ENCODE measurements at places on chromosomes 2 and 18. TPM values are rescaled to one million over a fixed set of nuclear protein-coding genes. Genes with fewer than 3 reads are reported as not detected.

DNA sequence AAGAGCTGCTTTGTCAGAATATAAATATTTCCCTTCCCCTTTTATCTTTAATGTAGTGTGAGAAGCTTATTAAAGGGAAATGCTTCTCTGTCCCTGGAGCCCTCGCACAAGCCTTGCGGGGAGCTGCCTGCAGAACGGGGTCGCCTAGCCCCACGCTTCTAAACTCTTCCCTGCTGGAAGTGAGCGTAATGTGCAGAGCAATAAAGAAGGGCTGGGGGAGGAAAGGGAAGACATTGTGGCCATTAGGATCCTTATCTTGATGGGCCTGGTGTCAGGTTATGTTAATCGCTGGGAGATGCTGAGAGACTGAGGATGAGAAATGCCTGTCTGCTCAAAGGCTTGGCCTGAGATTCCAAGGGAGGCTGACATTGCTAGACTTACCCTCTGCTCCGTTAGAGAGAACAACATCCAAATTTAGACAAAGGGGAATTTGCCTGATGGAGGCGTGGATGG is 18.9 kb upstream of the FZD7 start:
- DNase-seq = no peak

DNA sequence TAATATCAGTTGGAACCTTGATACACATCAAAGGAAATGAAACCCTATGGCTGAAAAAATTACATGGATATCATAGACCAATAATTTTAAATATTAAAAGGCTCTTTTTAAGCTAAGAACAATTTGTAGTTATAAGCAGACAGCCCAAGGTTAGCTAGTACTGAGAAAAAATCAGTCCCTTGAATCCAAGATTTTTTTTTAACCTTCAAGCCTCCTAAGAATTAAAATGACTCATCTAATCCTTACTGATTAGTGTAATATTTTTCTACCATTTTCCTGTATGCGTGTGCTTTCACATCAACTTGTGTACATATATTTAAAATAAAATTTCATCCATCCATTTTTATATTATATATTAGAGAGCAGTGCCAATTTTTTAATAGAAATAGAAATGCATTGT is 1004.9 kb upstream of the ZEB2 start:
- no peak for DNase-seq

DNA sequence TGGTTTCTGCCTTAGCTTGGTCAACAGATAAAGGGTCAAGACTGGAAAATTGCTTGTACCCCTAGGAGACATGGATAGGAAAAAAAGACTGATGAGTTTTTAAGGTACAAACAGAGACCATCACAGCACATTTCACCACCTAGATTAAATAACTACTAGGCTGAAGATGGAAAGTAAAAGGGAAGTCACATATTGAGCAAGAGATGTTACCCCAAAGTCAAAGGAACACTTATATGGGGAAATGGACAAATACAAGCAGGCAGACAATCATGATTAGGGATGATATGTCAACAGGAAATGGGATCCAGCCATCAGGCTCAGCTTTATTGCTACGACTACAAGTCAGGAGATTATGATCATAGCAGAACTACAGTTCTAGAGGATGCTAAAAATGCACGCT is 1643.1 kb upstream of the CELF4 start:
- DNase-seq = no peak

GRCh38 chr2:227592694-227593387 is 5.9 kb upstream of the SCYGR2 start:
- DNase-seq = no peak

DNA sequence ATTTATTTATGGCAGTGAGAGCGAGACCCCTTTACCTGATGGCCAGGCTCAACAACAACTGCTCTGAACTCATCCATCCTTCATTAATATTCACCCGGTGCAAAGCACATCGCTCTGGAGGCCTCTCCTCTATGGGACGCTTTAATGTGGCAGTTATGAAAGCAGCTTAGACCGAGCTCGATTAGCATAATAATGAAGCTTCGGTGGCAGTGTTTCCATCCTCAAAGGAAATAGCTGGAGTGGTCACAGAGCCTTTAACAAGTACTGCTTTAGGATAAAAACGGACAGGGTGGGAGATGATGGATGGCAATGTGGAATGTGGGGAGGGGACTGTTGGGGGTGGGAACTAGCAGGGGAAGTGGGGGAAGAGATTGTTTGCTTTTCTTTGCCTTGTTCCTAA is 243.9 kb downstream of the SLC4A3 start:
- DNase-seq = no peak

The SERPINB5 gene
- 25.7 TPM for total RNA-seq

The FSIP2 gene
- total RNA-seq = 5.8 TPM

Data from ureter (tissue), 1 donor.